Stimulated activated CD4-positive, alpha-beta T cell treated with anti-CD3 and anti-CD28 coated beads, Interleukin-1b, Interleukin-23, amount 100 ng/mL, for 1 hour (primary cell): ENCODE measurements at places on chromosomes 2 and 18.

DNA sequence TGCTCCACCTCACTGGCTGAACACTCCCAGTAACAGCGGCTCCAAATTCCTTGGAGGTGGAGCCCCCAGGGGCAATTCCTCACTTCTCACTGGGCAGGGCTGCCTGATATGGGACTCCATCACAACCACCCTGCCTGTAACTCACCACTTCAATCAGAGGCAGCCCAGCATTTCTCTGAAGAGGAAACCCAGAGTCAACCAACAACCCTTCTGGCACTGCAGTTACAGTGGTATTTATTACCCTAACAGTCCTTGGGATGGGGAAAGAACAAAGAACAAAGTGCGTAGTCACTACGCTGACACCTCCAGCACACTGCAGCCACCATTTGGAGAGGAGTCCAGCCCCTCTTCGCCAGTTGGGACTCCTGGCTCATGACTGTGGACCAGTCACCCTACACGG is 85.7 kb upstream of the GALNT13 start:
- no peak for DNase-seq

DNA sequence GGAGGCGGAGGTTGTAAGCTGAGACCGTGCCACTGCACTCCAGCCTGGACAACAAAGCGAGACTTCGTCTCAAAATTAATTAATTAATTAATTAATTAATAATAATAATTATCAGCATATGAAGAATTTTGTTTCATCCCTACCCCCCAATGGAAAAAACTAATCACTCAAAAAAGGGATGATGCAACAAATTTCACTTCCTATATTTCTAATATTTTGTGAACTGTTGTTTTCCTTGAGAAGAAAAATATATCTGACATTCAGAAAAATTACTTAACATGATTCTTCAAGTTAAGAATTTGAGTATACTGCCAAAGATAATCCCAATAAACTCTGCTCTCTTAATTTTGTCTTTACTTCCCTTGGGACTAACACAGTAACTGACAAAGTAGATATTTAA is 28.1 kb downstream of the EXOC6B start:
- no peak for DNase-seq

DNA sequence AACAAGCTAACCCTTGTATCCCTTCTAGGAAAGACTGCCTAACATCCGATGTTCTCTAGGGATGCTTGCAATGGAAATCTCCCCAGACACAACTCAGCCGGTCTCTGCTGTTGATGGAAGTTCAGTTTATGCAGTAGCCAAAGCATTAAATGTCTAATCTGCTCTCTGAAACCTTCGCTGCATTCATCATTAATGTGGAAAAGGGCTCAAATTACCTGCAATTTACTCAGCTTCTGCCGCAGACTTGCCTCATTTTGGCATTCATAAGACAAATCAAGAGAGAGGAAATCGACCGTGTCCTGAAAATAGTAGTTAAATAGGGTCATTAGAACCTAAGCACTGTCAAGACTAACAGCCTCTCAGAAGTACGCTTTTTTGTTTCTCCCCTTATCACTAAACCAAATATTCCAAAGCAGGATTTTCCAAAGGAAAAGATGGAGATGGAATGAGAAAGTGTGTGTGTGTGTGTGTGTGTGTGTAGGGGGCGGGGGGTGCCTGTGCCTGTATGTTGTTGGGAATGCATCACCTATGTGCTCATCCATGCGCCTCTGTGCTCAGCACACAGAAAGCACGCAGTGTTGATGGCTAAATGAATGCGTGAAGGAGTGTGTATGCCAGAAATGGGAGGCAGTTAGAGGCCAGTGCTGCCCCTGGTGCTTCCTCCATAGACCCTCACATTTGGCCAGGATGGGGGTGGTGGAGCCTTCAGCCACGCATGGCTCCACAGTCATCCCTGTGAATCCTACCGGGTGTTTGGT is 7.4 kb downstream of the LCT start:
- DNase-seq = no peak

GRCh38 chr2:240708457-240708856 is 16.8 kb downstream of the AQP12A start:
- no peak for DNase-seq

- DNase-seq = no peak
These were observed 107.1 kb upstream of the KCNJ3 start for GRCh38 chr2:154591294-154591820.

GRCh38 chr2:130150181-130151144 is 5.6 kb upstream of the CCDC74B start:
- no peak for DNase-seq

GRCh38 chr18:9436206-9436929 is 38.9 kb upstream of the RALBP1 start:
- no peak for DNase-seq

DNA sequence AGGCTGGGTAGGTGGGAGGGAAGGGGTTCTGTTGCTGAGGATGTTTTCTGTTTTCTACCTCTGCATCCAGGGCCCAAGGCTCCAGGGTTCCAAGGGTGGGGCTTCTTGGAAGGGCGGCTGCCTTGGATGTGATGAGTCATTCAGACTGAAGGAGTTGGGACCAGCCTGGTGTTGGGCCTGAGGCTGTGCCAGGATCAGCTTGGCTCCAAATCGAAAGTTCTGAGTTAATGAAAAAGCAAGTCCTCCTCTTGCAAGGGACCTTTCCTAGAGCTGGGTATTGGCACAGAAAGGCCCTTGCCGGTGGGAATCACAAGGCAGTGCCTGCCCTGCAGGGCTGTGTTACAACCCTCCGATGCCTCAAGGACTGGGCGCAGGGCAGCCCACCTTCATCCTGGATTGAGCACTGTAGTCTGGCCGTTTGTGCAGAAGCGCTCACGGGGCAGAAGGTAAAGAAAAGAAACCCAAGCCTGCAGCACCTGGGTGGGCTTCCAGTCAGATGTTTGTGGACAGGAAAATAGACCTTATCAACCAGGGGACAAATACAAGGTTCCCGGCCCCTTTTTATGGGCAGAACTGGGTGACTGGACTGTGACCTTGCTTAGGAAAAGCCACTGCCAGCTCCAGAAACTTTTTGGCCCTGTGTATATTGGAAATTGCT is 52.5 kb upstream of the MCFD2 start:
- DNase-seq = no peak
